ENCODE measurements at places on chromosomes 12 and 14.

- DNase-seq, result no peak
These were observed 42.7 kb downstream of the RIN3 start for GRCh38 chr14:92556255-92556741.

DNA sequence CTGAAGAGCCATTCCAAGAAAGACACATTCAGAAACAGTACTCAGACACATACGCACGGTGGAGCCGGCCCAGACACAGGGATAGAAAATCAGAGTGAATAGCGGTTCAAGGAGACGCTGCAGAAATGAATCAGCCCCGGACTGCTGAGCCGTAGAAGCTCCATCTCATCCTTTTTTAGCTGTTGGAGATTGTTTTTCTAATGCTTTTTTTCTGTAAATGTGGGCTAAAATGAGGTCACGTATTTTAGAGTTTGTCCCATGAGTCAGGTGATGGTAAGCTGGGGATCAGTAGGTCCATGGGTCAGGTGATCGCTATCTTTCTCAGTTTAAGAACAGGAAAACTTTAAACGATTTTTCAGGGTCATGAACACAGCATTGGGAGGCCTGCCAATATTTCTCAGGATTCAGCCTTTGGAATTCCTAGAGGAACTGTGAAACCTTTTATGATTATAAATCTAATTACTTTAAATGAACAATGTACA lies 202.4 kb downstream of the ITPR2 start:
- DNase-seq, result no peak

GRCh38 chr14:62691647-62692489 lies 353.4 kb downstream of the KCNH5 start:
- DNase-seq, result no peak

GRCh38 chr14:20801726-20802125 lies 918 bp downstream of the RNASE1 start:
- DNase-seq, result no peak

- peak; percentile 61 for DNase-seq
These were observed 6.2 kb downstream of the AMN start for GRCh38 chr14:102928412-102929240.

DNA sequence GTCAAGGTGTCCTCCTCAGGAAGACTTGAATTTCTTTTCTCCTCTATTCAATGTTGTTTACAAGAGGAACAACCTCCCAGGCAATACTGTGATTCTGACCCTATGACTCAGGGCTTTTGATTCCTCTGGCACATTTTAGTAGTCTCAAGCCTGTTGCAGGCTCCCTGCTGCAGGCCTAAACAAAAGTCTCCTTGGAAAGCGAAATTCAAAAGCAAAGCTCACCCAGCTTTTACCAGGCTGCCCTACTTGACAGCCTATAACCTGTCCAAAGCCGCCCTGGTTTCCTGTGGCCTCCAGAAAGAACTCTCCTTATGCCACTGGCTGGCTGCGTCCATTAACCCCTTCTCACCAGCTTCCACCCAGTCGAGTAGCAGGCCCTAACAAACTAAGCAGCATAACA lies 11.6 kb downstream of the FGD6 start:
- no peak for DNase-seq

GRCh38 chr12:1935700-1936378 lies 17.4 kb upstream of the CACNA2D4 start:
- DNase-seq, result no peak

- no peak for DNase-seq
These were observed 24.2 kb downstream of the GALNT16 start for GRCh38 chr14:69284170-69284569.

- no peak for DNase-seq
These were observed 41.6 kb downstream of the ITPK1 start for GRCh38 chr14:93073910-93074769.

- peak; percentile 64 for DNase-seq
These were observed at the start of gene CCDC85C for GRCh38 chr14:99603471-99604277. Gene CCDC85C (minus strand): TSS chr14:99604207. CDS start chr14:99603959, 248 bp downstream.

DNA sequence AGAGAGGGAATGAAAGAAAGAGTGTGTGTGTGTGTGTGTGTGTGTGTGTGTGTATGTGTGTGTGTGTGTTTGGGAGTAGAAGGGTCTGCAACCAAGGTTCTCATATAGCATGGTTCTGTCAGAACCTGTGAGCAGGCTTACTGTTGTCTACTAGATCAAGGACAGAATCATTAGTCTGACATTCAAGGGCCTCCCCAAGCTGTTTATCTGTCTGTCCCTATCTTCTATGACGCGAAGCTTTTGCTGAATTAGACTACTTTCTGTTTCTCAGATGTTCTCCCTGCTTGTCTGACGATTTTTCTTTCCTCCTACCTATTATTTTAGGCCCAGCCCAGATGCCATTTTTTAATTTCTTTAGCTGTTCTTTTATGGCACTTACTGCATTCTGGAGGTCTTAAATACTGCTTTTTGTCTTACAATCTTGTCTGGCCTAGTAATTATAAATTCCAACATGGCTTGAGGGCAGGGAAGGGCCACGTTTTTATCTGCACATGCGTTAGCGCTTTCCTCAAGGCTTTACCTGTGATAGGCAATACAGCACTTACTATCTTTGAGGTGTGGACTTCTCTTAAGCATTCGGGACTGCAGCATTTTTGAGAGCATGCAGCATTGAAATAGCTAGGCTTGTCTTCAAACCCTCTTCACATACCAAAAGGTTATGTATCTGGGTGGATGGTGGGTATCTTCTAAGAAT lies 150.2 kb downstream of the TTLL5 start:
- DNase-seq, result no peak

DNA sequence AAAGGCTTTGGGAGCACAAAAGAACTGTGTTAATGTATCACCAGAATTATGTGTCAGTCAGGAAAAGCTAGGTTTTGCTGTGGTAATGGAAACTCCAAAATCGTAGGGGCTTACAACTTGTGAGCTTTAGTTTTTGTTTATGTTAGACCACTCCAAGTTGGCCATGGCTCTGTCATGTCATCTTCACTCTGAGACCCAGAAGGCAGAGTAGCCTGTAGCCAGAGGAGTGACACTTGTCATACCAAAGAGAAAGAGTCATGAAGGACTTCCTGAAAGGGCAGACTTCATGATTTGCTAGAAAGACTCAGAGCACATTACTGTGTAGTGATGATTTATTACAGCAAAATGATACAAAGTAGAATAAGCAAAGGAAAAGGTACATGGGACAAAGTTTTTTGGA lies 133.6 kb upstream of the SSTR1 start:
- DNase-seq, result no peak

- no peak for DNase-seq
These were observed 41.7 kb downstream of the RPH3A start for GRCh38 chr12:112833267-112833666.

- no peak for DNase-seq
These were observed 66.9 kb downstream of the C12orf56 start for GRCh38 chr12:64323476-64324225.
